Omental fat pad (tissue), 4 donors: ENCODE measurements at places on chromosomes 5 and 9. TPM values are rescaled to one million over a fixed set of nuclear protein-coding genes. Genes with fewer than 3 reads are reported as not detected.

CER1 gene
- not detected for total RNA-seq

ANXA2R gene
- 5.5 TPM for total RNA-seq

CNTFR gene
- total RNA-seq: 67.1 TPM

GRCh38 chr5:113292462-113292861, 142.3 kb downstream of the TSSK1B start:
- DNase-seq: no peak

DNA sequence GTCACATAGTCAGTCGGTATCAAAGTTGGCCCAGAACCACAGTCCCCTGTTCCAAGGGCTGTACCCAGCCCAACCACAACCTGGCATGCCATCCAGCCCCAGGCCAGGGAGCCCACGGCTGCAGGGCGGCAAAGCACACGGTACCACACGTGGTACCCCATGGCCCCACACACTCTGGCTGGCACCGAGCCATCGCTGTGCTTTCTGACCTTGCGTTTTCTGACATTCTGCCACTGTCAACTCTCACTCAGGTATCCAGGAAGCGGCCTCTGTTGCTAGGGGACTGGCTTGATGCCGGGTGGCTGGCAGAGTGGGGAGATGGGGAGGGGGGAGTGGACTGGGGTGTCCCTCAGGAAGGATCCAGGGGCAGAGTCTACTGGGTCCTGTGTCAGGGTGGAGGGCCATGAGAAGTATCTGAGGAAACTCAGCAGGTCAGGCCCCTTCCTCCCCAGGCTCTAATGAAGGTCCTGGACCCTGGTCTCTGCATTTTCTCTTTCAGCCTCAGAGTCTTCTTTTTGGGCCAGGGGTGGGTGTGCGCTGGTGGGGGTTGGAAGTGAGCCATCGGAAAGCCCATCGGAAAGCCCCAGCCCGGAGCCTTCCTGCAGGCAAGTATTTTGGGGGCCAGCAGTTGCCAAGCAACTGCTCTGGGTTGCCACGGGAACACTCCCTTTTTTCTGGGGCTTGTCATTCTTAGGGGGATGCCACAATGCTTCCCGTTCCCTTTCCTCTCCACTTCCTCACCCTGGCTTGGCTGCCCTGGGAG, 21.0 kb upstream of the RALGDS start:
- no peak for DNase-seq

- no peak for DNase-seq
Measured at GRCh38 chr5:66377747-66378146, 218.4 kb upstream of the MAST4 start.

GRCh38 chr9:37989701-37990100, 79.3 kb downstream of the SHB start:
- no peak for DNase-seq
